Effector CD4-positive, alpha-beta T cell (primary cell): ENCODE measurements at places on chromosomes 6 and 20.

- no peak for DNase-seq
These were observed 229.1 kb downstream of the NFATC2 start for GRCh38 chr20:51313358-51313827.

DNA sequence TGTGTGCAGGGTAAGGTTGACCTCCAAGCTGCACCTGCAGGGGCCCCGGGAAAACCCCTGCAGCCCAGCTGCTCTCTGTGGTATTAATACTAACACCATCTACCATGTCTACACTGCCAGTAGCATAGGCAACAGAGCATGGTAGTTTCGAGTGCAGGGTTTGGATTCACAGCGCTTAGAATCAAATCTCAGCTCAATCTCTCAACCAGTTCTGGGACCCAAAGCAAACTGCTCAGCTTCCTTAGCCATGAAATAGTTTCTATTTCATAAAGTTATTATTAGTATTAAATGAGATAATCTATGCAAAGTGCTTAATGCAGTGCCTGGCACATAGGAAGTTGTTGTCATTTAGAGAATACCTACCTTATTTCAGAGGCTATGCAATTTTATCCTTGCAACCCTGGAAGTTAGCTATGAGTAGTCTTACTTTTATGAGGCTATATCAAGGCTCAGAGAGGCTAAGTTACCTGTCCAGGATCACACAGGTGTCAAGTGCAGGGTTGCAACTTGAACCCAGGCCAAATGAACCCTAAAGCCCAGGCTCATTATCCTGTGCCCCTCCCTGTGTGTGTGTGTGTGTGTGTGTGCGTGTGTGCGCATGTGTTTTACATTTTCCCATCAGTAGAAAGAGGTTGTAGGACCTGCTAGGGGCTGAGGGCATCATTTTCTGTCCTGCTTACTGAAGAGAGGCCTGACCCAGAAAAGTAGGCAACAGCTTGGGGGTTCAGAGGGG, 27.6 kb upstream of the MRPS18A start:
- DNase-seq = no peak

- no peak for DNase-seq
These were observed 96.9 kb downstream of the PAK5 start for GRCh38 chr20:9741996-9742395.

DNA sequence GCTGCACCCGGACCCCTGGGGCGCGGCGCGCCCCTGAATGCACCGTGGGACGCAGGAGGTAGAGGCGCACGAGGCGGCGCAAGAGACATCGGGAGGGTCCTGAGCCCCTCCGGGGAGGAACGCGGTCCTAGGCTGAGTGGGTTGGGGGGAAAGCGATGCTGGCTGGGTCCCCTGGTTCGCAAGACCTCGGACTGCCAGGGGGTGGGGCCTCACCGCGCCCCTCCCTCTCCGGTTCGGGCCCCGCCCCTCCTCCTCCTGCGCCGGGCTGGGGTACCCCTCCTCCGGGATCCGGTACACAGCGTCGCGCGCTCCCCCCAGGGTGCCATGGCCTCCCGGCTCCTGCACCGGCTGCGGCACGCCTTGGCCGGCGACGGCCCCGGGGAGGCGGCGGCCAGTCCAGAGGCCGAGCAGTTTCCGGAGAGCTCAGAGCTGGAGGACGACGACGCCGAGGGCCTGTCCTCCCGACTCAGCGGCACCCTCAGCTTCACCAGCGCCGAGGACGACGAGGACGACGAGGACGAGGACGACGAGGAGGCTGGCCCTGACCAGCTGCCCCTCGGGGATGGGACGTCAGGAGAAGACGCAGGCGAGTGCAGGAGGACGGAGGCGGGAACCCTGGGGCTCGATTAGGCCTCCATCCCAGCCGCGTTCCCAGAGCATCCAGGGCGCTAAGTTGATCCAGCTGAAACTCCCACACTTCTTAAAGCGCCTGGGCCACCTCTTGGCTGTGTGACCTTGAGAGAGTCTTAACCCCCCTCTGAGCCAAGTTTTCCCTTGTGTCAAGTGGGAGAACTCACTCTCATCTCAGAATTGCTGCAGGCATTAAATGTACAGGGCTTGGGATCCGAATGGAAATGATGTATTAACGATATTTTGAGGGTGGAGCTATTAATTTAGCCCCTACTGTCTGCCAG, 541 bp downstream of the SNX21 start:
- DNase-seq = no peak

GRCh38 chr6:19052219-19052618, 665.1 kb downstream of the RNF144B start:
- DNase-seq = no peak

DNA sequence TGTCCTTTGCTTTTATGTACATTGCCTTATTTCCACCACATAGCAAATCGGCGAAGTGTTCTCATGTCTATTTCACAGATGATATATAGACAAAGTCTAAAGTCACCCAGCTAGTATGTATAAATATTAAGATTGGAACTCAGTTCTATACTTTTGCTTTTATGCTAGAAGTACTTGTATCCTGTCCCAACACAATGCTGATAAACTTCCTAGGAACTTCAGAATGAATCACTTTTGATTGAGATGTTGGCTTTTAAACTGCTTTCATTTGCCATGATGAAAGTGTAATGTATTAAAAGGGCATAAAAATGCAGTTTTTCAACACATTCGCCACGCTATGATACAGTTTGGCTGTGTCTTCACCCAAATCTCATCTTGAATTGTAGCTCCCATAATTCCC, 50.8 kb downstream of the GCLC start:
- DNase-seq = no peak

DNA sequence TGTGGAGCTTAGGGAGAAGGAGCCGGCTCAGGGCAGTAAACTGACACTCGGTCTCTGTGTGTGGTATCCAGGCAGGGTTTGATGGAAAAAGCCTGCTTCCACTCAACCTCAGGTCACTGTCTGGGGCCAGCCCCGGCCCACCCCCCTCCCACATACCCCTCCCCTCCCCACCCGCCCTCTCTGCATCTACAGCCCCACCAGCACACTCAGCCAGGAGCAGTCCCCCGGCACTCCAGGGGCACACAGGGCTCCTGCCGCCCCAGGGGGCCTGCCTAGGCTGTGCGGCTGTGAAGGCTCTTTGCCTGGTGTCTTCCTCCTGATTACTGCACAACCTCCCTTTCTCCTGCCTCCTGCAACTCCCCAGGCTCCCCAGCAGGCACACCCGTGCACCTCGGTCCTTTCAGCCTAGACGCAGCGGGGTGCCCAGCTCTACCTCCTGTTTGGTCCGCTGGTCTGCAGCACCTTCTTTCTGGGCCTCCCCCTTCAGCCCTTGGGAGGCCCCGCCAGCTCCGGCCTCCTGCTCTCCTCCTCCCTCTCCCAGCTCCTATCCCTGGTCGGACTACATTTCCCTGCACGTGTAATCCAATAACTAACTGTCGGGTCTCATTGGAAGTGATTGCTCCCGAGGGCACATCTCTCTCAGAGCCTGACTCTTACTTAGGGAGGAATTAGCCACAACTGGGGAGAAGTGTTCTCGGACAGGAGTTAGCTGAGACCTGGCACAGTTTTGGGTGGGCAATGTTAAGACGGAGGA, 1.3 kb upstream of the FOXF2 start:
- no peak for DNase-seq

- no peak for DNase-seq
These were observed 133.1 kb downstream of the HIVEP2 start for GRCh38 chr6:142811923-142812322.

DNA sequence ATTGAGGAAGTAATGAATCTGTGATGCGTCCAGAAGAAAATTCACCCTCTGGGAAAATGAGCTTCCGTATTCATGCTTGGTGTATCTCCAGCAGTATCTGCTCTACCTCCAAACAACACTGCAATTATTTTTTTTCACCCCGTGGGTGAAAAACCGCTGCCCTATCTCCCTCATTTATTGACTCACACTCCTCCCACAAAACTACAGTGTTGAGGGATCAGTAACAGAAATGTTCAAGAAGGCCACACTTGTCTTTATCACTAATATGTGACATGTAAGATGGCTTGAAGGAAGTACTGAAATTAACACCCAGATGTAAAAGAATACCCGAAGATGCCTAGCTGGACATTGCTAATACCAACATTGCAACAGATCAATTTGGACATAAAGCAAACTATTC, 4.9 kb upstream of the TBX18 start:
- DNase-seq = no peak

DNA sequence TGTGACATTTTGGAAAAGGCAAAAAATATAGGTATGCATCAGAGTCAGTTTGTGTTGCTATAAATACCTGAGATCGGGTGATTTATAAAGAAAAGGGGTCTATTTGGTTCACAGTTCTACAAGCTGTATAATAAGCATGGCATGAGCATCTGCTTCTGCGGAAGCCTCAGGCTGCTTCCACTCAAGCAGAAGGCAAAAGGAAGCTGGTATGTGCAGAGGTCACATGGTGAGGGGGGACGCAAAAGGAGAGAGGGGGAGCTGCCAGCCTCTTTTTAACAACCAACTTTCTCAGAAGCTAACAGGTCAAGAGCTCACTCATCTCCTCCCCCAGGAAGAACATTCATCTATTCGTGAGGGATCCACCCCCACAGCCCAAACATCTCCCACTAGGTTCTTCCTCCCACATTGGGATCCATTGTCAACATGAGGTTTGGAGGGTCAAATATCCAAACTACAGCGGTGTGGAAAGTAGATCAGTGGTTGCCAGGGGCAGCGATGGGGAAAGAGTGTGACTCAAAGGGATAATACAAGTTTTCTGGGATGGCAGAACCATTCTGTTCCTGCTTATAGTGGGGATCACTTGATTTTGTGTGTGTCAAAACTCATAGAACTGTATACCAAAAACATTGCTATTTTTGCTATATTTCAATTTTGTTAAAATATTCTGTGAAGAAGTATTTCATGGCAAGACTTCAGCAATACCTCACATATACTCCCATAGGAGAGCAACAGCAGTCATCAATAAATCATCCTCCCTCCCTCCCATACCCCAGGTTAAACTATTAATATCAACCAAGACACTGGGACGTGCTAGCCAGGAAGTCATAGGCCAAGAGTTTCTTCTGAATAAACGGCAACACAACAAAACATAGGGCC, 9.9 kb upstream of the FAM50B start:
- no peak for DNase-seq

- DNase-seq = no peak
These were observed 12.5 kb downstream of the TFAP2B start for GRCh38 chr6:50831186-50831585.

DNA sequence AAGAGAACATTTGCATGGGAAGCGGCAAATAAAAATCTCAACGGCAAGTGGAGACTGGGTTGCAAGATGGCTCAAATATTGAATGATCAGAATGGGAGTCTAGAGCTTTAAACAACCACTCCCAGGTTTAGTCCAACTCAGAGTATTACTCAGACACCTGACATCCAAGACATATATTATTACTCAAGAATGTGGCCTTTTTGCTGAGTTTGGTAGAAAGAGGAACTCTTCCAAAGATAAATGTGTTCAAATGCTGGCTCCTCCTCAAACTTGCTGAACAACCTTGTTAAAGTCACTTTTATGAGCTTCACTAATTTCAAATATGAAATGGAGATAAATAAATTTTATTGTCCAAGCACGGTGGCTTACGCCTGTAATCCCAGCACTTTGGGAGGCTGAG, 77.8 kb downstream of the ESR1 start:
- DNase-seq = no peak

DNA sequence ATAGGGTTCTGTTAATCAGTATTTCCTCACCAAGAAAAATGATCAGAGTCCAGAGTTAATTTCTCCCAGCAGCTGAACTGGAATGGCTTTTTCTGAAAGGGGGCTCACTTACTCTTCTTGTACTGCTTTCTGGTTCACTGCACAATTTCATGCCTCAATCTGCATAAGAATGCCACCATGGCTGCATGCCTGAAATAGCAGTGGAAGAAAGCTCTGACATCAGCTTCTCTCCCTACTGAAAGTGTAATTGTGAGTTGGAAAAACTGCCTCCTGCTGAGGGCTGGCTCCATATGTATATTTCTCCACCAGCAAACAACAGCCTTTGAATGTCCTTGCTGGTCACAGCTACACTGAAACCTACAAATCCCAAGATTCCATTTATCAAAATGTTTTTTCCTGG, 1027.2 kb upstream of the GJE1 start:
- no peak for DNase-seq

- no peak for DNase-seq
These were observed 7.3 kb downstream of the SDC4 start for GRCh38 chr20:45340951-45341350.

DNA sequence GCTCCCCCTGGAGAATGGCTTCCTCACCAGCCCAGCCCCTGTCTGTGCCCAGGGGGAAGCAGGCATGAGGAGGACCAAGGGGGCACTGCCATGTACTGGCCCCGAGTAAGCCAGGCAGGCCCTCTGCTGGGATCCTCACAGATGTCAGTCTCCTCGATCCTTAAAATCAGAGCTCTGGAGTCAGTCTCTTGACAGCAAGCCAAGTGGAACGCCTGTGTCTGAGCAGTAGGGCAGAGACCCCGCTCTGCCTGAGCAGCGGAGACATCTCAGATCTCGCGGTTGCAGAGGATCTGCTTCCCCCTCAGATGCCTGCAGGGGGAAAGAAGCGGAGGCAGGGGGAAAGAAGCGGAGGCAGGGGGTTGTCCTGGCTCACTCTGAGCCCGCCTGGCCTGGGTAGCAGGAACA, 92.6 kb downstream of the SNX5 start:
- no peak for DNase-seq

- peak; percentile 5 for DNase-seq
These were observed 17.9 kb upstream of the RUNX2 start for GRCh38 chr6:45310118-45310788.

DNA sequence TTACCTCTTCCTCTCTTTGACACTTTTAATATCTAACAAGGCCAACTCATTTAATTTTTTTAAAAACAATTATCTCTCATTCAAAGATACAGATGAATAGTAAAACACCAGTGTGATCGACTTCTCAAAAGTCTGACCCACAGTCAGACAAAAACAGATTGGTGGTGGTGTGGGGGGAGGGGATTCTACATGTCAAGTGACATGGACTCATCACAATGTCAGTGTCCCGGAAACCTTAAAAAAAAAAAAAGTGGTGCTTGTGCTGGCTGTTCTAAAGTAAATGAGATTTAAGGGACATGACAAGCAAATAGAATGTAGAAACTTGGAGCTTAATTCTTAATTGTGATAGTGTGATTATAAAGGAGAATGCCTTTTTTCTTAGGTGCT, 16.3 kb upstream of the RFPL4B start:
- DNase-seq = no peak

DNA sequence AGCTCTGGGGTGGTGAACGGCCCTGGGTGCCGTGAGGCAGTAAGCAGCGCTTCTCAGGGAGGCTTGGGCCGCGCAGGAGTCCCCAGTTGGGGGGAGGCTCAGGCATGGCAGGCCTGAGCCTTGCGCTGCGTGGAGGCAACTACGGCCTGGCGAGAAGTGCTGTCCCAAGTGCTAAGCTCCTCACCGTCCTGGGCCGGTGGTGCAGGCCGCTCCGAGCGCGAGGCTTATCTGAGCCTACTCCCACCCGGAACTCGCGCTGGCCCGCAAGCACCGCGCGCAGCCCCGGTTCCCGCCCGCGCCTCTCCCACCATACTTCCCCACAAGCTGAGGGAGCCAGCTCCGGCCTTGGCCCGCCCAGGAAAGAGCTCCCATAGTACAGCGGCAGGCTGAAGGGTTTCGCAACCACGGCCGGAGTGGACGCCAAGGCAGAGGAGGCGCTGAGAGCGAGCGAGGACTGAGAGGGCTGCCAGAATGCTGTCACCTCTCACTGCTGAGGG, 1.8 kb upstream of the WRNIP1 start:
- DNase-seq = no peak

GRCh38 chr6:5778317-5778857, 228.3 kb downstream of the NRN1 start:
- DNase-seq = no peak

GRCh38 chr6:14972379-14973067, 273.3 kb upstream of the JARID2 start:
- no peak for DNase-seq
